ENCODE measurements at places on chromosomes 4 and X.

GRCh38 chrX:150635952-150636351, 57.2 kb upstream of the MTMR1 start:
- DNase-seq: no peak

- DNase-seq: peak; percentile 29
These were observed 212.5 kb downstream of the SPATA18 start for GRCh38 chr4:52263607-52264006.

DNA sequence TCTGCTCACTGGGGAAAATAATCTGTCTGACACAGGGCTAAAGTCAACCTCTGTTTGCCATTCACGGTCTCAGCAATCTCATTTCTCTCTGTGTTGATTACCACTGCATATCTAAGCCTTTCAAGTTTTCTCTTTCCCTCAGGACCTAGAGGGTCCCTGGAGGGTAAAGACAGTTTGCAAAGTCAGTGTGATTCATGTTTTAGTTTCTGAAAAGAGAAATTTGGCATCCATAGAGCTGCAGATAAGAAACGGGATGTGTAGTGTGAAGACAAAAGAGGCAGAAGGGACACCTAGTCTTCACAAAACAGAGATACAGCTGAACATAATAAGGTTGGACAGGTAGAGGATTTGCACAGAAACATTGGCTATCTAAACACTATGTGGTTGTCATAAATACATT, 34.5 kb upstream of the KDR start:
- DNase-seq: no peak

DNA sequence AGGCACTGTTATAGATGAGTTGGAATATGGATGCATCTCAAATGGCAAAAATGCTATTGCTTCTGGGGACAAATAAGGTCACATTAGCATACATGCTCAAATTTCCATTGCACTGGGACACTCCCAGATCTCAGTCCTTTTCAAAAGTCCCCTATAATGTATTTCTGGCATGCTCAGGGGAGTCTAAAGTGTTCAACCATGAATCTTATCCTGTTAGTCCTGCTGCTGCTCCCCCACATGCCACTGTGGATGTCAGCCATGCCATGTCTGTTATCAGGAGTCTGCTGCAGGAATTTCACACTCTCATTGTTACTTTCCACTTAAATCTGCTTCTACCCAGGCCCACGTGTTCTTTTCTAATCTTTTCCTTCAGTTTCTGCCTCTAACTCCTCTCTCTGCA, 1000.6 kb downstream of the CCSER1 start:
- no peak for DNase-seq

GRCh38 chr4:54696649-54697048, 38.9 kb downstream of the KIT start:
- DNase-seq: no peak

DNA sequence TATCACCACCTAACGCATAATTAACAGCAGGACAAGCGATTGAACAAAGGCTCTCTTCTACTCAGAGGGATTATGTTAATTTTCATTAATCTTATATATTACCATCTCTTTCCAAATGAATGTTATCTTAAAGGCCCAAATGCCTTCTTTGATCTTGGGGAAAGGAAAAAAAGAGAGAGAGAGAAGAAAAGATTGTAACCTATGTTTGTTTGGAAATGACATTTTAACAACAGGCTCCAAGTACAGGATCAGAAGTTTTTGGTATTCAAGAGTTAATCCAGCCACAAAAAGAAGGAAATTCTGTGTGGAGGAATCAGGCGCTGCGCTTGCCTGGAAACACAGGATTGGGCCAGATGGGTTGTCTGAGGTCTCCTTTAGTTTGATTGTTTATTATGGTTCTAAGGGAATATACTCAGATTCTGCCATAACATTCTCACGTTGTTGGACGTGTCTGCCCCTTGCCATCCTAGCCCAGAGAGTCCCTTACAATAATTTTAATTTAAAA, 100.7 kb upstream of the STX18 start:
- DNase-seq: no peak

DNA sequence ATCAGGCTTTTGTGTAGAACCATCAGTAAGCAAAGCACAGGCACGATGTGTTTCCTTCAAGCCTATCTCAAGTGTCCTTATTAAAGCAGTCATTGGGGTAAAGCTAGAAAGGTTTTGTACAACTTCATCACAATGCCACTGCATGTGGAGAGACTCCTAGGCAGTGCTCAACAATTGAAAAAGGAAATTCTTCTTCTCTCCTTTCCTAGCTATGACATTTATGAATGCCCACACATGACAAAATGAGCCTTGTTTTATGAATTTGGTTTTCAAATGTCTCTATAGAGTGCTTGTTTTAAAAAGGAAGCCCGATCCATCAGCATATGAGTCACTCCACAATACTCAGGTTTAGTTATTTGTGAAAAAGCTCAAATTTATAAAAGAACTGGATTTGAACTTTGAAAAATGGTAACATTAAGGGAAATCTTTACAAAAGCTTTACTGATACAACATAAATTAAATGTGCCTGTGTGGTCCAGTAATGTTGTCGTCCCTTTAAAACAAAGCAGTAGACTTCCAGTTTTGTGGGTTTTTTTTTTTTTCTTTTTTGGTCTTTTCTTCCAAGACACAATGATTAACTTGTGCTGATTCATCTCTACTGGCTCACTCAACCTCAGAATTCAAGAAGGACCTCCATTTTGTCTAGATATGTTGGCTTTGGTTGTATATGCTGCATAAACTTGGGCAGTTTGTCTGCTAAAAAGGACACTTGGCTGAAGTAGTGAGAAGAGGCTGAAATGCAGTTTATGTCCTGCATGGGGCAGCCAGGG, 273.8 kb downstream of the GASK1B start:
- no peak for DNase-seq

GRCh38 chrX:74408304-74408703, 13.0 kb upstream of the SLC16A2 start:
- DNase-seq: no peak

- DNase-seq: no peak
These were observed 262.7 kb downstream of the ANKRD50 start for GRCh38 chr4:124449881-124450280.

DNA sequence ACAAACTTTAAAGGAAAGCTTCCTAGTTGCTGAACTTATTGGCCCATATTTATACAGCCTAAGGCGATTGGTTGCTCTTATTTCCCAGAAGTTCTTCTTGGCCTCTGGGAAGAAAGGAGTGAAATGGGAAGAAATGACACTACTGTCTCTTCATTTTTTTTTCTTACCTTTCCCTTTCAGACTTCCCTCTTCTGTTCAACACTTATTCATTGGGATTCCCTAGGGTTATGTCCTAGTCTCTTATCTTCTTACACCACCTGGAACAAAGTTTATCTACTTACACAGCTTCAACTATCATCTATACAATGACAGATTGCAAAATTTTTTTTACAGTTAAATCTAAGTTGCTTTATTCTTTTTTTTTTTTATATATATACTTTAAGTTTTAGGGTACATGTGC, 68.0 kb downstream of the SNX12 start:
- DNase-seq: no peak

DNA sequence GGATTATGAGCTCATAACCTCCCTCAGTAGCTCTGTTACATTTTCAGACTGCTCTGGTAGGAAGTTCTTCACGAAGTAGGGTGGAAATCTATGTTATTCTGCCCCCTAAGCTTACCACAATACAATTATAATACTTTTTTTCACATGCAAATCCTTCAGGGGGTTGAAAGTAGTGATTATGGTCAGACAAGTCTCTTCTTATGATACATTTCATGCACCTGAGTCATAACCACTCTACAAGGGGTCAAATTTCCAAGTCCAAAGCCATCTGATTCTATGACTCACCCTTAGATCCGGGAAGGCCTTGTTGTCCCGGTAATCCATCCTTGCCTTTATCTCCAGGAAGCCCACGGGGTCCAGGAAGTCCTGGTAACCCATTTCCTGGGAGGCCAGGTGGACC, 95.2 kb downstream of the ATG4A start:
- no peak for DNase-seq

GRCh38 chrX:40245488-40246071, 147.8 kb upstream of the BCOR start:
- peak; percentile 27 for DNase-seq

DNA sequence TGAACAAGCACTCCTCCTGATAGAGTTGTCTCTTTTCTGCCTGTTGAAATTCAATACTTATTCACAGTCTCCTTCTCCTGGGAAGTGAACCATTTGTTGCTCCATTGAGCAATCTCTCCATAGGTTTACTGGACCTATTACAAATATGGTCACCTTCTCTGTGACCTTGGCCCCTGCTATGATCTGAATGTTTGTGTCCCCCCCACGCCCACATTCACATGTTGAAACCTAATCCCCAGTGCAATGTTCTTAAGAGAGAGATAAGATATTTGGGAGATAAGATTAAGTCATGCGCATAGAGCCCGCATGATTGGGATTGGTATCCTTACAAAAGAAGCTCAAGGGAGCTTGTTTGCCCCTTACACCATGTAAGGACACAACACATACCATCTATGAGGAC, 54.1 kb upstream of the GABRE start:
- DNase-seq: no peak

DNA sequence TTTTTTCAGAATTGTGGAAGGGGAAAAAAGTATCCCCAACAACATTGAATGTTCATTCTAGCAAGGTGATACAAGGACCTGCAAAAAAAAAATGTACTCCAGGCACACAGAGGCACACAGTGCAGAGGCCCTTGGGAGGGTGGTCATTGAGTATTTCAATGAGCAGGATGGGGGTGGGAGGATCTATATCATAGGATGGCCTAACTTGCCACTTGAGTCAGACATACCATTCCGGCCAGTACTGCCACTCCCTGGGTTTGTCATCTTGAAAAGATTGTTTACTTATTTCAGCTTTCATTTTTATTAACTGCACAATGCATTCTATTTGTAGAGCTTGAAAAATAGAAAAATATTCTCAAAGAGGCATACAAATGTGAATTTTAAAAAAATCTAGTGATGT, 18.7 kb downstream of the ZNF595 start:
- no peak for DNase-seq

- peak; percentile 46 for DNase-seq
These were observed 3.4 kb downstream of the MAGEE2 start for GRCh38 chrX:75781611-75782010.

DNA sequence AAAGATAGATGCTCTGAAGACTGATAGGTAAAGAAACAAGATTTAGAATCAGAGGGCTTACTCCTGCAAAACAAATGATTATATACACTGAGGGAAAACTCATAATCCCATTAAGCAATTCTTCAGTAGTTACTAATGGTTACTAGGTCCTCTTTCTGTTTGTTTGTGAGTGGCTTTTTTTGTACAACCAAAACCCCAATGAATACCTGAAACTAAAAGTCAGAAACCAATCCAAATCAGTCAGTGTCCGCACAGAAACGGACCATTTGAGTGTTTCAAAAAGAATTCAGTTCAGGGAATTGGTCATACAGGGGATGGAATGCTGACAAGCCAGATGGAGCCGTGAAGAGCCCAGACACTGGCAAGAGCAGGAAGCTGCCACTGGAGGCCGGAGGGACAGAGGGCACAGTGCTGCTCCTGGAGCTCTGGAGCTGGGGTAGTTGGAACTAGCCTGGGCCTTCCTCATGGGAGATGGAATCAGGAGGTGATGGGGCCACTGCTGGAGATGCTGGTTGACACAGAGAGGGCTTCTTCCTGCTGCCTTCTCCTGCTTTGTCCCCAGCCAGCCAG, 31.9 kb downstream of the SETD7 start:
- no peak for DNase-seq

DNA sequence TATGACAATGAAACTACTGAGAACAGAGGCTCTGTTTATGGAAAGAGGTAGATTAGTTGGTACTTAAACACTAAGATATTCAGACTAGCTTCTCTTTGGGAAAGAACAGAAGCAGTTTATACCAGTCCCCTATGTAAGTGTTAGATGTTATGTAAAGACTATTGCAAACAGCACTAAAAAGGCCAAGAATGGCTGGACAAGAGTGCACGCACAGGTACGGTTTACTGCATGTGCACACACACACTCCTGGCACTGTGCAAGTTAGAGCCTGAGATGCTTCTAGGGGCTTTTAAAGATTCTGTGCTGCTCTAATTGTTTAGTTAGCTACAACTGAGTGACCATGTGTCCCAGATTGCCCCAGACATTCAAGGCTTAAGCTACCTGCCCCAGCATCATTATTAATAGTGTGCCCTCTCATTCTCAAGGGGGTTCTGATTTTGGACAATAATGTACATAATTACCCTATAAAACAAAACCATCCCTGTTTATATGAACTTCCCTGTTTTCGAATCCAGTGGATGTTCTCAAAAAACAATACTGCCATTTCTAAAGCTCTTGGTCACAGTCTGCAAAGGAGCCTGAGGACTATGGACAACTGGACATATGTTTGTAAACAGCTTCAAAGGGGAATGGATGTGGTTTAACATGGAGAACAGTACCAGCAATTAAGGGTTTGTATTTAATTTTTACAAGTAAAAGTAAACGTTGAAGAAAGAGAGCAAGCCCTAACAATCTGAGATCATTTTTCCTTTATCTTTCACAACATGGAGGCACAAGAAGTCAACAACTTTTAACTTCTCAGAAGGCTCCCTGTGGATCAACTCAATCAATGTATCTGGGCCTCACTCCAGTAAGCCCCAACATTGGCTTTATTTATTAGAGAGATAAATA, 2.0 kb downstream of the SETD7 start:
- DNase-seq: no peak

DNA sequence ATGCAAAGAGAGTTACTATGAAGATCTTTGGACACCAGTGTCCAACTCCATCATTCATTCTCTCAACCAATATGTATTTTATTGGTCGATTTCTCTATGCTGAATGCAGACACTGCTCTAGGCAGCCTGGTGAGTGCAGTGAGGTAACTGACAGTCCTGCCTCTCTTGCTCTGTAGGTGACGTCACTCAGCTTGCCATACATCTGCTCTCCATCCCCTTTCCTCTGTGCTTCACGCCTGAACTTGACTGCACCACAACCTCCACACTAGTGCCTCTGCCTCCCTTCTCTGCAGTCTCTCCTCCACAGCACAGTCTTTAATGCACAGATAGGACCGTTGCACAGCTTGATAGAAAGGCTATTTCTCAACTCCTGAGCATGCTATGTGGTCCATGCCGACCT, 344.9 kb upstream of the NOCT start:
- DNase-seq: no peak

GRCh38 chr4:105305019-105305836, 158.6 kb downstream of the TET2 start:
- DNase-seq: no peak

GRCh38 chrX:1537031-1537715, at the start of gene P2RY8:
TSS of gene P2RY8 (minus strand) at chrX:1537185. CDS start at chrX:1466558, 70,627 bp downstream.
- DNase-seq: peak; percentile 27

DNA sequence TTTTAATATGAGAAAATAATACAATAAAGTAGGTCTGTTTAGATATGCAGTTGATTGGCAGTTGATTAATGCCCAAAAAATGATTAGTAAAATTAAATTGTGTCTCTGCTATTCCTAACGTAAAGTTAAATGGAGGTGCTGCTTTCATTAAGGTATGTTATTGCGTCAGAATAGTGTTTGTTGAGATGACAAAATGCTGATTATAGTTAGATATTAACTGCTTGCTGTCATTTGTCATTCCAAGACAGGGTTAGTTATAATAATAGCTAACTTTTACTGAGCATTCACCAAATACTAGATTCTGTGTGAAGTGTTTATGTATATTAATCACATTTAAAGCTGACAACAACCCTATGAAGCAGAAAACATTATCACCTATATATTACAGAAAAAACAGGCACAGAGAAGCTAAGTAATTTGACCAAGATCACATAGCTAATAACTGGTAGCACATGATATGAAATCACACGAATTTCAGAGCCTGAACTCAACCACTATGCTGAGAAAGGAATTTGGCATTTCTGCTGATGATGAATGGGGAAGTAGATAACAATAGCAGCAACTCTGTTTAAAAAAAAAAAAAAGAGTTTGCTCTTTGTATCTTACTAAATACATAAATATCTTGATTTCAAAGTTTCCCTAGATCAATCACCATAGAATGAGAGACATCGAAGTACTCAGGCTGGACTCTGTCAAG, 59.7 kb upstream of the WDR44 start:
- DNase-seq: no peak

All from right hindlimb (tissue), 1 donor.